ENCODE measurements at places on chromosomes 16 and 17.
A peak's percentile ranks its signal among the peaks of the same experiment; 100 is the strongest.

DNA sequence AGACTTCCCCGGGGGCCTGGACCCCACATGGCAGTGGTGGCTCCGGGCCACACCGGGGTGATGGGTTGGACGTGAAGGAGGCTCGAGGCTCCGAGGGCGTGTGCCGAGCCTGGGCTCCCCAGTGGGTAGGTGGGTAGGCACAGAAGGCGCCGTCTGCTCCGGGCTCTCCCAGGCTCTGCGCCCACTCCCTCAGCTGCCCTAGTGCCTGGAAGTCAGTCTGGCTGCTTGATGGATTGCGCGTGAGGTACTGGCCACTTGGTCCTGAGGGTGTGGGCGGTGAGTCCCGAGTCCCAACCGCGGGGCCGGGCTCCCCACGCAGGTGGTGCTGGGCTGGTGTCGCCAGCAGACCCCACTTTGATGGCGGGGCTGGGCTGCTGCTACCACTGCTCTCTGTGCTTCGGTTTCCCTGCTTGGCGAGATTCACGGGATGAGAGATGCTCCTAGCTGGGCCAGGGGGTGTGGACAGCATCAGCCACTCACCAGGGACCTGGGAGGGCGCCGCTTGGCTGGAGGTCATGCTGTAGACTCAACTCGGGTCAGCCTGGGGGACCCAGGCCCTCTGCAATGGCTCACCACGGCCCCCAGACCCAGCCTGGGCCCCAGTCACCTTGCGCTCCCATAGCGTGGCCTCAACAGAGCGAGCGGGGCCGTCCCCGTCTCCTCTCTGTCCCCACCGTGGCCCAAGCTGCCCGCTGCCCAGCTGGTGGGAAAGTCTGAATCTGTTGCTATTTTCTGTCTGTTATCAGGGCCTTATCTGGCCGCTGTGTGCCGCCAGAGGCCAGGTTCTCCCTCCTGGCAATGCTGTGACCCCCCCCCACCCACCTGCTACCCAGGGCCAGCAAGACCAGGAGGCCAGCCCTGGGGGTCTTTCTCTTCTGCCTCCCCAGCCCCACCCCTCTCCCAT lies 26.1 kb downstream of the ZFPM1 start:
- DNase-seq, result no peak

- no peak for DNase-seq
Observed at GRCh38 chr16:62573466-62573865, 537.2 kb upstream of the CDH8 start.

DNA sequence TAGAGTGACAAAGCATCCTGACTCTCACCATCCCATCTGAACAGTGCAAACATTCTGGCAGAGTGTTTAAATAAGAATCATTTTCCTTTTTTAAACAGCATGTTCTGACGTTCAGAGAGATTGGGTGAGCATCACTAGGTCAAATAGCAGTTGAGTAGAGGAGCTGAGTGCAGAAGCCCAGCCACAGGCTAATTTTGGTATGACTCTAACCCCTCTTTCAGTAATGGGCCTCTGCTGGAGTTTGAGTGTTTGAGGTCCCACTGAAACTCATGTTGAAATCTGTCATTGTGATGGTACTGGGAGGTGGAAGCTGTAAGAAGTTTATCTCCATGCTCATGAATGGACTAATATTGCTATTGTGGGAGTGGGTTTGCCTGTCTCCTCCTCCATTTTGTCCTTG lies 194.4 kb downstream of the SALL1 start:
- no peak for DNase-seq

DNA sequence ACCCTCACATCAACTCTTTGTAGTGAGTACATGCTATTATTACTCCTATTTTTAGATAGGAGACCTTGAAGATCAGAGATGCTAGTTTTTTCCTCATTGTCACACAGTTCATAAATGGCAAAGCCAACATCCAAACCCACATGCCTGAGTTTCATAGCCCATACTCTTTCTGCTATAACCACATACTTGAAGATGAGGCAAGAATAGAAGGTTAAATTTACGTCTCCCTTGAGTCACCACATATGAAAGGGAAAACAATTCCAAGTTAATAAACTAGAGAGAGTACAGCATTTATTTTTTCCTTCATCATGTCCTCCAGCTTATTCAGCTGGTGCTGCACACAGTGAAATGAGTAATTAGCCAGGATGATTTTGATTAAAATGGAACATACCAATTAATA lies 23.7 kb downstream of the NUDT7 start:
- no peak for DNase-seq

GRCh38 chr16:89324056-89325010 lies 106.8 kb downstream of the ZNF778 start:
- no peak for DNase-seq

GRCh38 chr17:28563475-28563874 lies 7.8 kb downstream of the PIGS start:
- DNase-seq, result no peak

GRCh38 chr17:49290690-49291359 lies 60.2 kb upstream of the PHOSPHO1 start:
- DNase-seq, result peak; percentile 71

DNA sequence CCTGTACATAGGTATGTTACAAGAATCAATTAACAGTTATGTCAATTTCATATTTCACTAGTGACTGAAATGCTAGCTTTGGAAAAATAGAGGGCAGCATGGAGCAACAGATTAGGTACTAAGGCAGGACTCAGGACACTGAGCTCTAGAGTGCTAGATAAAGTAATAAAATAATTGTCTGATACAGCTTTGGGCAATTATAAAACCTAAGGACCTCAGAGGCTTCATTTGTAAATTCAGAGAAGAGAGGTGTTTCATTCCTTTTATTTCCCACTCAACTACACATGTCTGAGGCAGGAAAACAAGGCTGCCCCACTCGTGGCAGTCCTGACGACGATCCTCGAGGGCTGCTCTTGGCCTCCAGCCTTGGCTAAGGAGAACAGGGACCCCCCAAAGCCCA lies 81.5 kb downstream of the CA4 start:
- DNase-seq, result peak; percentile 63

GRCh38 chr16:74583926-74584666 lies 22.8 kb downstream of the GLG1 start:
- no peak for DNase-seq

DNA sequence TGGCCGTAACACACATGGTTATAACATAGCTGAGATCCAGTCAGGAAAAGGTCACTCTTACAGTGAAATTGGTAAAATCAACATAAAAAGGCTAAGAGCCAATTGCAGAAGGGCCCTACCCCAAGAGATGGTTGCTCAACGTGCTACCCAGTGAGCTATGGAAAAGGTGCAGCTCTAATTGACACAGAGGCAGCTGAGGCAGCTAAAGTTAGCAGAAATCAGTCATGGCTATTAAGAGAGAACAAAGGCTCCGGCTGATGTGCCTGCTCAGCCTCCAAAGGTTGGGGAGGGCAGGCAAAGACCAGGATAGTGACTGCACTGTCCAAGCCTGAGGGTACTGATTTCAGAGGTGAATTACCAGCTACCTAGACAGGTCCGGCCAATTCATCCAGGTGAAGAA lies 76.5 kb upstream of the ATP2A3 start:
- no peak for DNase-seq

- peak; percentile 42 for DNase-seq
Observed at GRCh38 chr16:85986931-85987749, 88.2 kb downstream of the IRF8 start.

- DNase-seq, result no peak
Observed at GRCh38 chr16:70692873-70693671, 7.2 kb upstream of the MTSS2 start.

- DNase-seq, result no peak
Observed at GRCh38 chr17:75894049-75894733, 2.6 kb downstream of the TRIM65 start.

GRCh38 chr17:74220946-74221818 lies 7.8 kb downstream of the TTYH2 start:
- DNase-seq, result no peak

DNA sequence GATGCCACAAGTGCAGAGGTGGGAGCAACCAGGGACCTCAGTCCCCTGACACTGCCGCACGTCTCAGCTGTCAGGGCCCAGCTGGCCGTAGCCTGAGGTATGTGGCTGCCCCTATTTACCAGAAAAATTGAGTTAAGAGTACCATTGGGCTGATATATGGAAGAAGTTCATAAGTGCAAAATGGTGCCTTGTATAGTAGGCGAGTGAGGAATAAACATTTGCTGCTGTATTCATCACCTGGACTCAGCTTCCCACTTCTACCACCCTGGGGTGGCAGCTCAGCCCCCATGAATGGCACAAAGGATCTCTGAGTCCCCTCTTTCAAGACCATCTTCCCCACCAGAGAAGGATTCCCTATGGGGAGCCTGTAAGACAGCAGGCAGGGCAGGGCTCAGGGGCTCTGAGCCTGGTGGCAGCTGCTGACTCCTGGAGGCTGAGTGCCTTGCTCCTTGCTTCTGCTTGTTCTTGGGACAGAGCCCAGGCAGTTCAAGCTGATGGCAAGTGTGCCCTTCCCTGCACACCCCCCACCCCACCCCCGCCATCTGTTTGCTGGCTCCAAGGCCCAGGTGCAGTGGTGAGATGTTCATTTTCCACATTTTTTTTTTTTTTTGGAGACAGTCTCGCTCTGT lies 29.0 kb downstream of the TRPV2 start:
- peak; percentile 71 for DNase-seq

- DNase-seq, result no peak
Observed at GRCh38 chr16:27805828-27806351, 255.9 kb downstream of the KATNIP start.

DNA sequence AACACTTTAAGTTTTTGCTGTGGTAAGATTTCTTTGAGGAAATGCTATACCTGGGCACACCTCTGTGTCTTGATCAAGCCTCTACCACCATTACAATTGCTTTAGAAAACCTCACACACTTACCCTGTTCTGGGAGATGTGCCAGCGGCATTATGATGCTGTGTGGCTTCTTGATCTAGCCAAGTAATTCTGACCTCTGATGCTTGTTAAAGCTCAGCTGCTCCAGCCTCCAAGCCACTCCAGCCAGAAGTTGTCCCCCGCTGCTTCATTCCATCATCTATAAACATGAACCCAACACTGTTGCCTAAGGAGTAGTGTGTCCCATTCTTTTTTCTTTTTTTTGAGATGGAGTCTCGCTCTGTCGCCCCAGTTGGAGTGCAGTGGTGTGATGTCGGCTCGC lies 60.1 kb downstream of the CYLD start:
- DNase-seq, result no peak

DNA sequence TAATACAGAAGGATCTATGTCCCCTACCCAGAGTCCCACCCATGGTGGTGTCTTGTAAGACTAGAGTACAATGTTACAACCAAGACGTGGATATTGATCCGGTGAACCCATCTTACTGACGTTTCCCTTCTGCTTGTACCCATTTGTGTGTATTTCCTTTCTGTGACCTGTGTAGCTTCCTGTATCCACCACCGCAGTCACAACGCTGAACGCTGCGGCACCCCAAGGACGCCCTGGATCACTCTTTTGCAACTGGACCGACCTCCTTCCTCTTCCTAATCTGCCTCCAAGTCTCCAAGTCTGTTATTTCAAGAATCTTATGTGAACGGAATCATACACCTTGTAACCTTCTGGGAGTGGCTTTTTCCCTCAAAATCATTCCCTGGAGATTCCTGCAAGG lies 33.5 kb upstream of the CBX4 start:
- DNase-seq, result no peak

GRCh38 chr16:65494080-65494479 lies 372.2 kb upstream of the CDH11 start:
- DNase-seq, result no peak

DNA sequence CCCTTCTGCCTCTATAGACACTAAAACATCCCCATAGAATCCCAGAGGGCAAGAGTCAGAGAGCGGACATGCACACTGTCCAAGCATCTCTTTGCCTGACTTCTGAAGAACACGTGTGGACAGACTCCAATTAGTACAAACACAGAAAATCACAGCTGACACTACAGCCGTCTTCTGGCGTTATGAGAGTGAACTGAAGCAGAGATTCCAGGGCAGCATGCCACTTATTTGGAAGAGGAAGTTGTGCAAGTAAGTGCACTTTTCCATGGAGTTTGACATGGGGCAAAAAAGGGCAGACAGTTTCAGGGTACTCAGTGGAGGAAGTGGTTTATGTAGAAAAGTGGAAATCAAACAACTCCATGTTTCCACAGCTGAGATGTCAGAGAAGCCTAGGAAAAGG lies 16.8 kb upstream of the ZNF287 start:
- DNase-seq, result no peak

GRCh38 chr17:31549525-31550388 lies 158.3 kb downstream of the RAB11FIP4 start:
- peak; percentile 96 for DNase-seq

GRCh38 chr16:80984124-80984892 lies 22.4 kb downstream of the CMC2 start:
- no peak for DNase-seq

- DNase-seq, result no peak
Observed at GRCh38 chr16:73047221-73047535, 750 bp downstream of the ZFHX3 start.

DNA sequence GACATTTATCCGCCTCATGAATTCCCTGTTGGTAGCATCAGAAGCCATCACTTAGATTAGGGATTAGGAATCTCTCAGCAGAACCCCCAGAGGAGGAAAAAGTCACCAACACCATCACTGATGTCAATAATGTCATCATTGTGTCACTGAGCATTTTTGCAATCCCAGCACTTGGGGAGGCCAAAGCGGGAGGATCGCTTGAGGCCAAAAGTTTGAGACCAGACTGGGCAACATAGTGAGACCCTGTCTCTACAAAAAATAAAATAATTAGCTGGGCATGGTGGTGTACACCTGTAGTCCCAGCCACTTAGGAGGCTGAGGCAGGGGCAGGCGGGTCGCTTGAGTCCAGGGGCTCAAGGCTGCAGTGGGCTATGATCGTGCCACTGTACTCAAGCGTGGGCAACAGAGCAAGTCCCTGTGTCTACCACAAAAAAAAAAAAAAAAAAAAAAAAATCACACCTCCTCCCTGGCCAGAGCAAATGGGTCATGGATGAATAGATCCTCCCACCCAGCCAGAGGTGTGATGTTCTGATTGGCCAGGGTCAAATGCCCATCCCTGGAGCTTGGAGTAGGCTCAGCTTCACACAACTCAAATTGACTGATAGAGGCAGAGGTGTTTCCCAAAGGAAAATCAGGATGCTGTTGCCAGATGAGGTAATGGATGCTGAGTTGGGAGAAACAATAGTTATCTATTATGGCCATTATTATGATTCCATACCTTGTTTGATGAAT lies 31.6 kb downstream of the VWA3A start:
- DNase-seq, result no peak

- DNase-seq, result peak; percentile 79
Observed at GRCh38 chr17:43832976-43833829, at the start of gene MPP3. TSS of gene MPP3 (minus strand) at chr17:43833146. CDS start at chr17:43831906, 1,240 bp downstream.

DNA sequence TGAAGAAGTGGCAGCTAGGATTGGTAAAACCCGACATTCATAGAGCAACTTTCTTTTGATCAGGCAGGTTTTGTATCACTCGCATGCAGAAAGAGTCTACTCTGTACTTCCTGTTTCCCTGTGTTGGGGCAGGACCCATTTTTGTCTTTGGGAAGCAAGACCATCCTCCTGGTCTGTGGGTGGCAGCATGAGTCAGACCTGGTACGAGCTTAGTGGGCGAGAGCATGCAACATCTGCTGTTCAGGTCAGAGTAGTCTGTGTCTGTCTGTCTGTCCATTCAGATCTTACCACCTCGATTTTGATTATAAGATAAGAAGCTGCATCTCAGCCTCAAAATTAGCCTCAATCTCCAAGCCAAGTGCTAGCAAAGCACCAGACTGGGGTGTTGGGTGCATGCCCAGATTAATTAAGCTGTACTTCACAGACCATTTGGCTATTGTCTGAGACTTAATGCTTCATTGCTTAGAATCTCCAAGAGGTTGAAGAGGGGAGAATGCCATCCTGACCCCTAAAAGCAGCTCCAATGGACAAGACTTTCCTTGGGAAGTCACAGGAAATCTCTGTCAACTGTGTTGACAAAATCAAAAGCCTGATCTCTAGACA lies 110.9 kb downstream of the XYLT1 start:
- DNase-seq, result peak; percentile 84

Data from hematopoietic multipotent progenitor cell treated with erythropoietin and hydrocortisone succinate and interleukin-3 and kit ligand, for 4 days (in vitro differentiated cells).